ENCODE measurements at places on chromosomes 16 and 17.

DNA sequence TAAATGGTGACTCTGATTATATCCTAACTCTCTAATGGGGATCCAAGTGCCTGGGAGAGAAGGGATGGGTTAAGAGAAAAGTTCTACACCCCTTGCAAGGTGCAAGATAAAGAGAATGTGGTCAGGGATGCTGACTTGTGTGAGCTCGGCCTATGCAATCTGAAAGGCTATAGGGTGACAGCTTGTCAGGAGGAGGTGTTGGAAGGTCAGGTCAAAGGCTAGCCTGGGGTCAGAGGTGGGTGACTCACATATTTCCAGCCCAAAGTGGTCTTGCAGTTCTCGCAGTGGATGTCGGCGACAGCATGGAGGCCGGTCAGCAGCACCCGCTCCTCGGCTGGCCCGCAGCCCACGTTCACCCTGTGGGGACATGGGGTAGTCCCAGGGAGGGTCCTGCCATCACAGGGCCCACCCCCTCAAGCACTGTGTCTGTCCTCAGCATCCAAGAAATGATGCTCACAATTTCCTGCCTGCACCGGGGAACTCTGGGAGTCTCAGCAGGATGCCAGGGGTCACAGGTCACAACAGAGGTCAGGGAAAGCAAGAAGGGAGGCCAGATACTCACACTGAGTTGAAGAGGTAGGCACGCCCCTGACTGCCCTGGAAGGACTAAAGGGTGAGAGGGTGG is 1.4 kb downstream of the YPEL3 start:
- no peak for DNase-seq

- no peak for DNase-seq
These were observed 95.4 kb downstream of the UTP18 start for GRCh38 chr17:51355441-51356410.

DNA sequence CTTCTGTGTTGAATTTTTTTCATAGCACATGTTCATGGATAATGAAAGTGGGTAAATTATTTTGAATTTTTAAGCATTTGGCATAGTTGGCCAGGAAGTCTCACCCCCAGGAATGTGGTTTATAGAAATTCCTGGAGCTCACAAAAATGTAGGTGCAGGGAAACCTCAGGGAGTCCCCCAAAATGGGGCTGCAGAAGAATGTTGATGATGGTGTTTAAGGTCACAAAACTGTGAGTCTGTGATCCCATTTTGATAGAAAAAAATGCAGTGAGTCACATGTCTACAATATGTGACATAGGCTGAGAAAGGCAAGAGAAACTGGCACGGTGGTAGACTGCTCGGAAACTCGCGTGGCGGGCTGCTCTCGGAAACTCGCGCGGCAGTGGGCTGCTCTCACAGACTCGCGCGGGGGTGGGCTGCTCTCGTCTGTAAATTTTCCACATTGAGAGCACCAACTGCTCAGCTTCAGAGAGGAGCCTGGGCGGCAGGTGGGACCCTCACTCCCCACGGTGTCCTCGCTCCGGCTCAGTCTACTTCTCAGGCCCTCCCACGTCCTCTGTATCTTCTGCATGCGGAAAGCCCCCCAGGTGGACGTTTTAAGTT is 18.7 kb upstream of the MC1R start:
- no peak for DNase-seq

DNA sequence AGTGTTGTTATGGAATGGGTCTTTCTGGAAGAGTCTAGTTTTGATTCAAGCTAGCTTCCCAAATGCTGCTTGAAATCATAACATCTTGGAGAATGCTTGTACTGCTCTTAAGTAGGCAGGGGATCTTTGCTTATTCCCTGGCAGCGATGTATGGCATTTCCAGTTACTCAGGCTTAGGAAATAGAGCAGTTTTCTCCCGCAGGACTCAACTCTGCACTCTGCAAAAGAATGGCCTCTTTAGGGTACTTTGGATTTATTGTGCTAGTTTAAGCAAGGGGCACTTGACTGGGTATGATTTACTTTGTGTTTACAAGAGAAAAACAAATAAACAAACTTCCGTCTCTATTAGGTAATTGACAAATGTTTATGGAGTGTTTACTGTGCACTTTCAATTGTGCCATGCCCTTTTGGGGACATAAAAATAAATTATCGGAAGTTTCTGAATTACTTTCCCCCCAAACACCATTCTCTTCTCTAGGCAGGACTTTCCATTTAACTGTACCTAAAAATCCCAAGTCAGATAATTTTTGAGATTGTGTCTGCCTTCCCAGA is 164.0 kb downstream of the MAP2K6 start:
- DNase-seq = no peak

DNA sequence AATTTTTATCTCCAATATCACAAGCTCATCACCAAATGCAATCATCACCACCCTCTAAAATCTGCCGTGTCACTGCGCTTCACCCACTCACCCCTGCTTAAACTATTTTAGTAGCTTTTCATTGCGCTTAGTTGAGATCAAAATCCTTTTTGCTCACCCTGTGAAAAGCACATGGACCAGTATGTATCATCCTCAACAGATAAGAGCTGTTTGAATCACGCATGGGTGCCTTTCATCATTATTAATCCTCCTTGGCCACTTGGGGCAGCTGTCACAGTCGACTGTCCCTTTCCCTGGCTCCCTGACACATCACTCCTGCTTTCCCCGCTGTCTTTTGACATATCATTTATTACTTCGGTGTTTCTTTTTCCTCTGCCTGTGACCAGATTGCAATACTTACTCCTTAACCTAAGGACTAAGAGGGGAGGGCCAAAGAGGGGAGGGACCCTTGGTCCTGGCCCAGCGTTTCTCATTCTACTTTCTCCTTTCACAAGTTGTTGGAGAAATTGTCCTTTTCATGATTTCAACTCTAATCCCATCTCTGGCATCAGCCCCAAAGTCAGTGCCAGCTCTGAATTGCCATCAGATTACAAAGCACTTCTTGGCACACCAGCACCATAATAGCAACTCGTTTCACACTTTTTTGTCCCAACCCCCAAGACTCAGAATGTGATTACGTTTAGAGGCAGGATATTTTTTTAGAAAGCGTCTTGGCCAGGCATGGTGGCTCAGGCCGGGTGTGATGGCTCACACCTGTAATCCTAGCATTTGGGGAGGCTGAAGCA is 8.6 kb upstream of the KDM6B start:
- no peak for DNase-seq

DNA sequence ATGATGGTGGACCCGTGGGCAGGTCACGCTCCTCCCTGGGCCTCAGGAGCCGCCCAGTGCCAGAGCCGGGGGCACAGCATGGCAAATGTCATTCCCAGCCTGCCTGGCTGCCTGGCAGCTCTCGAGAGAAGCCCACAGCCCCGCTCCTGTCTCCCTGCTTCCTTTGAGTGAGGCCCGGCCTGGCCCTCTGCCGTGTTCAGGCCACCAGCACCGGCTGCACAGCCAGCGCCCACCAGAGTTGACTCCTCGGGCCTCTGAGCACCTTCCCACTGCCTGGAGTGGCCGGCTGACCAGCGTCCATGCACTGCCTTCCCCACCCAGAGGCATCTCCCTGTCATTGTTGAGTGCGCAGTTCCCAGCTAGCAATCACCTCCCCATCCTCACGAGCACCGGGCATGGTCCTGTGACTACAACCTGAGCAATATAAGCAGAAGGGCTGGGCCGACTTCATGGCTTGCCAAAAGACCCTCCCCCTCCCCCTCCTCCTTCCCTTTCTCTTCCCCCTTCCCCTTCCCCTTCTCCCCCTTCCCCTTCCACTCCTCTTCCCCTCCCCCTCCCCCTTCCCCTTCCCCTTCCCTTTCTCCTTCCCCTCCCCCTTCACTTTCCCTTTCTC is 11.9 kb upstream of the SLC38A10 start:
- no peak for DNase-seq

DNA sequence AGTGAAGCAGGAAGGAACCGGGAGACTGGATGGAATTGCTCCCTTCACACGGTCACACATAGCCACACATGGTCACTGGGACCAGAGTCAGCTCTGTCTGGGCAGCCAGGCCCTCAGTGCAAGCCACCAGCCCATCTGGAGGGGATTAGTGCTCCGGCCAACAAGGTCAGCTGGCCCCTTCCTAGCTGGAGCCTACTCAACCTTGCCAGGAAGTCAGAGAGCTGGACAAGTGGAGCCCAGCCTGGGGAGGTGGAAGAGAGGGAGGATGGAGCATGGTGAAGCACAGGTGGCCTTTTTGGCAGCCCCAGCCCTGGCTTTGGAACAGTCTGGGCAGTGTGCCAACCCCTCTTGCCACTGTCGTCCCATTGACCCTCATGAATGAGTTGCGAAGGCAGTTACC is 3.7 kb upstream of the CACNA1G start:
- no peak for DNase-seq

GRCh38 chr17:29807520-29808361 is 122.3 kb downstream of the SSH2 start:
- peak; percentile 60 for DNase-seq
